Lung (tissue), 17 donors: ENCODE measurements at places on chromosomes 7 and 10. TPM values are rescaled to one million over a fixed set of nuclear protein-coding genes. Genes with fewer than 3 reads are reported as not detected.

EGR2 gene
- 15.5 TPM for polyA plus RNA-seq

ZNRF2 gene
- 11.7 TPM for polyA plus RNA-seq

H2BK1 gene
- not detected for polyA plus RNA-seq

RTKN2 gene
- 26.6 TPM for polyA plus RNA-seq

INSYN2A gene
- 0.10 TPM for polyA plus RNA-seq

AHR gene
- 22.8 TPM for polyA plus RNA-seq

FBXW4 gene
- polyA plus RNA-seq: 48.0 TPM

ZNF853 gene
- polyA plus RNA-seq: 1.4 TPM

MSS51 gene
- 0.74 TPM for polyA plus RNA-seq

CNTNAP2 gene
- 0.61 TPM for polyA plus RNA-seq

PRRT4 gene
- 0.12 TPM for polyA plus RNA-seq

POLD2 gene
- 61.9 TPM for polyA plus RNA-seq

ZMIZ1 gene
- 41.5 TPM for polyA plus RNA-seq

TRRAP gene
- 8.3 TPM for polyA plus RNA-seq

ADAM12 gene
- 0.38 TPM for polyA plus RNA-seq

NPVF gene
- not detected for polyA plus RNA-seq

UCN3 gene
- 0.17 TPM for polyA plus RNA-seq

CFAP69 gene
- polyA plus RNA-seq: 5.1 TPM

IKZF1 gene
- polyA plus RNA-seq: 16.3 TPM

ABCB8 gene
- polyA plus RNA-seq: 28.9 TPM

EPO gene
- 0.10 TPM for polyA plus RNA-seq

WIPF3 gene
- polyA plus RNA-seq: 0.35 TPM

RAPGEF5 gene
- 16.1 TPM for polyA plus RNA-seq

STARD3NL gene
- 33.6 TPM for polyA plus RNA-seq

FXYD4 gene
- 0.65 TPM for polyA plus RNA-seq

ENTPD1 gene
- 5.5 TPM for polyA plus RNA-seq

SLC26A5 gene
- 0.41 TPM for polyA plus RNA-seq

PTF1A gene
- polyA plus RNA-seq: not detected

SSC4D gene
- 1.8 TPM for polyA plus RNA-seq

KMT2E gene
- 20.3 TPM for polyA plus RNA-seq

SGPL1 gene
- 15.9 TPM for polyA plus RNA-seq

VIPR2 gene
- 0.91 TPM for polyA plus RNA-seq

MORN4 gene
- 4.1 TPM for polyA plus RNA-seq

MMP21 gene
- polyA plus RNA-seq: 0.08 TPM

GPR26 gene
- polyA plus RNA-seq: not detected

MOGAT3 gene
- polyA plus RNA-seq: not detected

RBP3 gene
- 0.01 TPM for polyA plus RNA-seq

GSTO2 gene
- polyA plus RNA-seq: 25.9 TPM
